ENCODE measurements at places on chromosomes 4 and X.

GRCh38 chrX:45765281-45765680 lies 564.6 kb upstream of the DIPK2B start:
- no peak for DNase-seq

DNA sequence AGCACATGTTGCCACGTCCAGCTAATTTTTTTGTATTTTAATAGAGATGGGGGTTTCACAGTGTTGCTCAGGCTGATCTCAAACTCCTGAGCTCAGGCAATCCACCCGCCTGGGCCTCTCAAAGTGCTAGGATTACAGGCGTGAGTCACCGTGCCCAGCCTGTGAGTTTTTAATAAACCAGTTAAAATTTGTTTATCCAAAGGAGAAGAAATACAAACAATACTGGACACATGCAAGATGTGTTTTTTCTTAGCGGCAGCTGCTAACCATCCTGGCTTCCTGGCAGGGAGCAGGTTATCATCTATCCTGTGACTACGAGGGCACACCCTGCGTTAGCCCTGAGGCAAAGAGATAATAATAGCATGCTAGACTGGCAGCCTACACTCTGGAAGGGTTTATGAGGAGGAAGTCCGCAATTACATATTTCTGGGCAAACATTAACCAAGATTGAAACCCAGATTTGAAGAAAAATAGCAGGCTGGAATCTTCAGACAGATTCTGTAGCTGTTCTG lies 191.4 kb downstream of the SPRY1 start:
- DNase-seq, result peak; percentile 95

DNA sequence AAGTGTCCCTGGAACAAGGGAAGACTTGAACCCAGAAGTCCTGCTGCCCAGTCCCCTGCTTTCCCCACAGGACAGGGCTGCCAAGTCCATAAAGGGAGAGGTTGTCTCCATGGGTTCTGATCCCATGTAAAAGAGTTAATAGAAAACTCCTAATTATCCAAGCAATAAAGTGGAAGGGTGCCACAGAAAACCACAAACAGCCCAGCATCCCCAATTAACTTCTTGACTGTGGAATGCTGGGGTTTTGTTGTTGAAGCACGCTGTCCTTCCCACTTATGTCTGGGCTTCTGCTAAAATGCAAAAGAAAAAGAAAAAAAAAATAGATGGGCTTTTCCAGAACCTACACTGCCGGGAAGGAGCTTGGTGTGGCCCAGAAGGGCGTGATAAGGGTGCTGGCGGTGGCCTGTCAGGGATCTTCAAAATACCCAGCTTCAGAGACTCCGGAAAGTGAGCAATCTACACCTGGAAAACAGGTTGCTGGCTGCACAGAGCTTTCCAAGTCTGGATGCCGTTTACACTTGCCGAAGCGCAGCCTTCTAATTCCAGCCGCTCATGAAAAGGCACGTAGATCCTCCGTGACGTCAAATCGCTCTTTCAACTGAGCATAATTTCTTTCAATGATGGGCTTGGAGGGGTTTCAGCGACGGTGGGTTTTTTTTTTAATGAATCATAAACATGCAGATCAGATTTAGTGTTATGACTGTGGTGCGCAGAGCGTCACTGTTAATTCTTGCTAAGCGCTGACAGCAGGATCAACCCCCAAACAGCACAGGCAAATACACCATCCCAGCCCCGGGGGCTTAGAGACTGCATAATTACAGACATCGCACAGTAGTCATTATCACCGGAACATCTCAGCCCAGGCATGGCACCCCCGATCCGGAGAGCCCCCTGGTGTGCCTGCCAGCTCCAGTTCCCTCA lies 197.6 kb downstream of the BCOR start:
- DNase-seq, result no peak

DNA sequence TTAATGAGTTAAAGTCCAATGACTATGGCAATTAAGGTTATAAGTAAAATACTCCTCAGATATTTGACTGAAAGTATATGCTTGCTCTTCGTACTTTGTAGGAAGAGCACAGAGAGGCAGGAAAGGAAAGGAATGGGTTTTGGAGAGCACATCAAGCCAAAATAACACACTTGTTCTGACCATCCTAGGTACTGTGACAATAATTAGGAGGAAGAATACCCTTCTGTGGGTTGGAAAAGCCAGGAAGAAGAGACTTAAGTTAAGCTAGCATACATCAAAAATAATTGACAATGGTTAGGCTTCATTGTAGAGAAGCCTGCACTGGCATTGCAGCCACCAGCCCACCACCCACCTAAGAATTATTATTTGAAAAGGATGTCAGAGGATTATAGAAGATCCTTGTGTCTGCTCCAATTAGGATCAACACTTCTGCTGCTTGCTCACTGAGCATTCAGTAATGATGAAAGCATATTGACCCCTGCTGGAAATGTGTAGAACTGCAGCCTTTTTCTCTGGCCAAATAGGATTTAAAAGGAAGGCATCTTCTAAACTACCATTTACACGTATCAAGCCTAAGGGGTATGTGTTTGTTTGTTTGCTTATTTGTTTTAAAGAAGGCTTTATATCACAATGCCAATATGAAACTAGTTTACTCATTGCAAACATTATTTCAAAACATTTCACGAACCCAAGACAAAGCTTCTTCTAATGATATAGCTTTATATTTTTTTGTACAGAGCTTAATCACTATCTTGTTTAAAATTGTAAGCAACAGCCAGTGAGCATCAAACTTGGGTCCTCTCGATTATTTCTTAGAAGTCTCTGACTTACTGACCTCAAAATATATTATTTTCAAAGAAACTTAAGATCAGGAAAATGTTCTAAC lies 286.2 kb upstream of the TET2 start:
- DNase-seq, result peak; percentile 56

- DNase-seq, result no peak
Observed at GRCh38 chr4:174467107-174467506, 55.2 kb downstream of the HPGD start.

- DNase-seq, result no peak
Observed at GRCh38 chr4:24169956-24170355, 280.1 kb upstream of the PPARGC1A start.

DNA sequence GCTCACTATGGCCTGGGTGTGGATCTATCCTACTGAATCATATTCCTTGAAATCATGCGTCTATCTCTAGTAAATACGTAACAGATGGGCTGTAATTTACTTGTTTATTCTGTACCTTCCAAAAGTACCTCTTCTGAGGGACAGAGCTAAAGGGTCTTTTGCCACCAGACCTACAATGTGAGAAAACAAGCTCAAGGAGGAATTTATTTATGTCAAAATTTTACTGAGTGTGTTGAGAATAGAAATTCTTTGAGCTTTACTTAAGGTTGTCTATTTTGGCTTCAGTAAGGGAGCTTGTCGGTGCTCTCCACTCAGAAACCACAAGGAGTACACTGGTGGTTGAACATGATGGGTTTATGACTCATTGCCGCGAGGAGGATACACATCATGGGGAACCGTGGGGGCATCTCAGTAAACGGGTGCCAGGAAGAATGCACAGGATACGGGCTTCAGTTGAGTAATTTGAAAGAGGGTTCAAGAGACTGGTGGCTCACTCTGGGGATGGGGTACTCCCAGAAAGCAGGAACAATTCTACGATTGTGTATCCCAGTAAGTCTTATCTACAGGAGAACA lies 3.0 kb downstream of the ANK2 start:
- DNase-seq, result peak; percentile 60

- DNase-seq, result no peak
Observed at GRCh38 chr4:167290678-167291077, 56.4 kb upstream of the SPOCK3 start.

GRCh38 chr4:126637706-126638105 lies 995.1 kb upstream of the INTU start:
- DNase-seq, result no peak

GRCh38 chr4:13178621-13179020 lies 305.5 kb downstream of the RAB28 start:
- no peak for DNase-seq

DNA sequence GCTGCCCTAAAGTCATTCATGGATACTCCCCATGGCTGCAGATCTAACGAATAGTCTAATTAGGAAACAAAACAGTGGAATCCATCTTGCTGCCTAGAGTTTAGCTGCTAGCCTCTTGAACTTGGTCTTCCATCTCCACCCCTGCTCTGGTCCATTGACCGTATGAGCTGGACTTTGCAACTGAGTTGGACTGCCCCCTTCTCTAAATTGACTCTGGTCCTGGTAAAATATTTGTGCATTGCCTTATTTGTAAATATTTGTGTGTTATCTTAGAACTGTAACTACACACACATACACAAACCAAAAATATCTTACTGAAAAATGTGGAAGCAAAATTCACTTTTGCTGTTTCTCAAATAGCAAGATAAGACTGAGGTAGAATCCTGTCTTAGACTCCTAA lies 181.3 kb downstream of the NWD2 start:
- no peak for DNase-seq

Measured in Caki2 (cell line).